ENCODE measurements at places on chromosomes 2 and 18.

DNA sequence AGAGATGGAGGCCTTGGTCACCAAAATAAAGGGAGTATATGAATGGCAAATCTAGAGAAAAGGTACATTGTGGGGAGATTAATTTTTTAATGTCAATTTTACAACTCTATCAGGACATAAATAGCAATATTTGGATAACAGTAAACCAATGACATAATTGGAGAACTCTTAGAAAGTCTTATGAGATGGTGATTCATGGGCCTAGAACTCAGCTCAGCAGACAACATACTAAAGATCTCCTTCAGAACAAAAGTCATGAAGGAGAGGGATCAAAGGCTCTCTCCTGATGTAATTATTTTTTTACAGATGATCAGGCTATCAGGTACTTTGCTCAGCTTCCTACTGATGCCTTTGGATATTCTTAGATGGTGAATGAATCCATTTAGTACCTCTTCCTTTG, 90.0 kb downstream of the CRACDL start:
- DNase-seq: no peak

DNA sequence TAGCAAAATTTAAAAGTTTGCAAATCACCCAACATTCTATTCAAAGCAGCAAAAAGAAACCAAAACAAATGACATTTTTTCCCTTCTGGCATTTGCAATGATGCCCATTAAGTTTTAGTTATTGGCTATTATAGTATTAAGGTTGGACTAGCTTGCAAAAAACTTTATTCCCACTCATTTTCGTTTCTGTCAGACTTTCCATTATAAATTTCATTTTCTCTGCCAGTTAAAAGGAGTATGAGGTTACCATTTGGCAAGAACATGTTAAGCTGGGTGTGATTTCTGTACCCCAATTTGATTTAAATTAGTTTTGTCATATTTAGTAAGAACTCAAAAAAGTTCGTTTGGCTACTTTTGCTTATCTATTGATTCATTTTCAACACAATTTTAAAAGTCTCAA, 187.9 kb downstream of the TCF4 start:
- DNase-seq: no peak

GRCh38 chr18:73479477-73479876, 611.7 kb upstream of the NETO1 start:
- no peak for DNase-seq

GRCh38 chr2:56008661-56009431, 85.3 kb upstream of the EFEMP1 start:
- no peak for DNase-seq

GRCh38 chr2:16615687-16616615, 49.7 kb downstream of the CYRIA start:
- DNase-seq: no peak

- DNase-seq: no peak
Observed at GRCh38 chr2:97654791-97655190, 8.9 kb downstream of the COX5B start.

DNA sequence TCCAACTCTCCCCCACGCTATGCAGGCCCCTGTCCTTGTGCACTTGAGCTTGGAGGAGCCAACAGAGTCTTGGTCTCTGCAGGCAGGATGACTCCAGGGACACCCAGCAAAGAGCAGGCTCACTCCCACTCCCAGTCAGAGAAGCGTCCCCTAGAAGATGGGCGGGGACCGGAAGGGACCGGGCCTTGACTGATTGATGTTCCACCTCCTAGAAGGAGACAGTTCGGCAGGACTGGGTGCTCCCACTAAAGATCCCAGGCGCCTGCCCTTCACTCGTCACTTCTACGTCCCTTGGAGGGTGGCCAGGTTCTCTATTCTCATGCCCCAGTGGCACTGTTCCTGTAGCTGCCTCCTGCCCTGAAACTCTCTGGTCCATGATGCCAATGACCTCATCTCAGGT, 3.2 kb upstream of the SP100 start:
- DNase-seq: no peak

DNA sequence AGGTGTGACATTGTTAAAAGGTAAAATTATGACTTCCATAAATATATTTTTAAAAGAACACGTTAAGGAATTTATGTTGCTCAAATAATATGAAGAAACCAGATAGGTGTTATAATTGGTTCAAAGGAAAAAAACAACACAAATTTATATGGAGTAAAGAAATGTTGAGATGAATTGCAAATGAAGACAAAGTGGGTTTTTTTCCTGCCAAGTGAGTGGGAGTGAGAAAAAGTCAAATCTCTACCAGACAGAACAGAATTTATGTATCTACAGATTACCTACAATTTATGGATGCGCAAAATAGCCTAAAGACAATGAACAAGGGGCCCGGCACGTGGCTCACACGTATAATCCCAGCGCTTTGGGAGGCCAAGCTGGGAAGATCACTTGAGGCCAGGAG, 159.7 kb upstream of the SLC1A4 start:
- DNase-seq: no peak

DNA sequence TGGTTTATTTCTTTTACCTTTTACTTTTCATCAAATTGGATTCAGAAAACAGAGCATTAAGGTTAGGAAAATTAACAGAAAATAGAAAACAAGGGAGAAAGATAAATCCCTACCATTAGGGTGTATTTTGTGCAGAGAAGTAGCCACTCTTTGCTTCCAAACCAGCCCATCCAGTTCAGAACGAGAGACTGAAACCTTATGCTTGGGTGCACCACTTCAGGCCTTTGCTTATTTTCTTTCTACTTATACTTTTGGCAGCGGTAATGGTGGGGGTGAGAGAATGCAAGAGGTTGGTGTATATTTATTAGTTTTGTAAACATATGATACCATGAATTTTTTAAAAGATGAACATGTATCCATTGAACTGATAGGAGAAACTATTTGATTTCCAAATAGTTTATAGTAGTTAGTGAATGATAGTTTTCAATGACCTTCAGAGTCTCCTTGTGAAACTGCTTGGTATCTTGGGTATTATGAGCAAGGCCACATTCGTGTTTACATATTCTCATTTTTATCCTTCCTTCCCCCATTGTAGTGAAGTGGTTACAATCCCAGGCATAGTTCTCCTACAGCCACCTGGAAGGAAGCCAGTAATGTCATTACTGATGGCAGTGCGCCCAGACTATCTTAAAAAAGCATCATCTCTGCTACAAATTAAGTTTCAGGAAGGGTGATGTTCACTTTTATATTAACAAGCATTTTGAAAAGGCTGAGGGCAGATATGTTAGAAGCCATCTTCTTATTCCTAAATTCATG, 60.8 kb downstream of the MFSD6 start:
- no peak for DNase-seq

- DNase-seq: no peak
Observed at GRCh38 chr2:96631804-96632435, 6.2 kb downstream of the KANSL3 start.

DNA sequence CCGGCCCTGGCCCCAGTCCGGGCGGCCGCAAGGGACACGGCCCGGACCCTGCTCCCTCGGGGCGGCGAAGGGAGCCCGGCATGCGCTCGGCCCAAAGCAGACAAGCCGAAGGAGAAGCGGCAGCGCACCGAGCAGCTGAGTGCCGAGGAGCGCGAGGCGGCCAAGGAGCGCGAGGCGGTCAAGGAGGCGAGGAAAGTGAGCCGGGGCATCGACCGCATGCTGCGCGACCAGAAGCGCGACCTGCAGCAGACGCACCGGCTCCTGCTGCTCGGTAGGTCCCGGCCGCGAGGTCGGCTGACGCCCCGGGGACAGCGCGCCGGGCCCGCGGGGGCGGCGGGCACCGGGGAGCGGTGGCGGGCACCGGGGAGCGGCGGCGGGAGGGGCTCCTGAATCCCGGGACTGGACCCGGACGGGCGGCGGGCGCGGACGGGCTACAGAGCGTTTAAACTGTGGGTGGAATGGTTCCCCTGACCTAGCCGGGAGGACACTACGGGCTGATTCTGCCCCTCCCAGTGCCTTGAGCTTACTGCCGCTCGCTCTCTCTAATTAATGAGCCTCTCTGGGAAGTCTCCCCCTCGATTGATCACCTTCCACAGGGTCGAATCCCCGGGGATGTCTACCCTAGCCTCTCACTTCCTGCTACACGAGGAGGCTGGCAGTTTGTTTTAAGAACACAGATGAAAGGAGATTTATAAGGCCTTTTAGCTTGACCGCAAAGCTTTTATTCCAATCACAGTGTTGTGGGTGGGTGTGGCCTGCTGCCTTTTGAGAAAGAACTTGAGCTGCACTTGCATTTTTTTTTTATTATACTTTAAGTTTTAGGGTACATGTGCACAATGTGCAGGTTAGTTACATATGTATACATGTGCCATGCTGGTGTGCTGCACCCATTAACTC, 853 bp downstream of the GNAL start:
- DNase-seq: peak; percentile 6

- DNase-seq: no peak
Observed at GRCh38 chr2:66753660-66754059, 318.7 kb downstream of the MEIS1 start.

GRCh38 chr2:159326569-159327255, 40.2 kb upstream of the WDSUB1 start:
- DNase-seq: no peak

DNA sequence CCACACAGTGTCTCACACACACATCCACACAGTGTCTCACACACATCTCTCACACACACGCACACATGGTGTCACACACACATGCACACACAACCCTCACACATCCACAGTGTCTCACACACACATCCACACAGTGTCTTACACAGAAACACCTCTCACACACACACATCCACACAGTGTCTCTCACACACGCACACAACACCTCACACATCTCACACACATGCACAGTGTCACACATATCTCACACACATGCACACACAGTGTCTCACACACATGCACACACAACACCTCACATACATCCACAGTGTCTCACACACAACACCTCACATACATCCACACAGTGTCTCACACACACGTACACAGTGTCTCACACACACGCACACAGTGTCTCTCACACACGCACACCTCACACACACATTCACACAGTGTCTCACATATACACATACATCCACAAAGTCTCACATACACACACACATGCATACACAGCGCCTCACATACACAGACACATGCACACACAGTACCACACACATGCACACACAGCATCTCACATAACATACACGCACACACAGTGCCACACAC, 473.9 kb upstream of the HS6ST1 start:
- no peak for DNase-seq

DNA sequence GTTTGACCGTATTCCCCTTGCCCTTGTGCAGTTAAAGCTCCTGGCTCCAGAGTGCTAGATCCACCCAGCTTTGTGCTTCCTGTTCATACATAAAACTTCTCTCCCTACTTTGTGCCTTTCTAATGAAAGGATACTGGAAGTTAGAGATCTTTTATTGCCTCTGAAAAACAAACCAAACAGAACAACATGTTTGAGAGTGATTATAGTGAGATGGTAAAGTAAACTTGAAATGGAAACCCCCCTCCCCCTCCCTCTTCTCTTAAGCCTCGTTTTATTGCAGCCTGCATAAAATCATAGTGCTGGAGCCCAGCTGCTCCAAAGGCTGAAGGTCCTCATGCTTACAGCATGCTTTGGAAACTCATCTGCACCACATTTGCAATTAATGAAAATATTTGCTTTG, 125.1 kb downstream of the TANC1 start:
- DNase-seq: no peak

- DNase-seq: no peak
Observed at GRCh38 chr2:49794396-49794795, 640.1 kb upstream of the FSHR start.

- DNase-seq: no peak
Observed at GRCh38 chr2:23505984-23506380, 121.0 kb downstream of the KLHL29 start.

DNA sequence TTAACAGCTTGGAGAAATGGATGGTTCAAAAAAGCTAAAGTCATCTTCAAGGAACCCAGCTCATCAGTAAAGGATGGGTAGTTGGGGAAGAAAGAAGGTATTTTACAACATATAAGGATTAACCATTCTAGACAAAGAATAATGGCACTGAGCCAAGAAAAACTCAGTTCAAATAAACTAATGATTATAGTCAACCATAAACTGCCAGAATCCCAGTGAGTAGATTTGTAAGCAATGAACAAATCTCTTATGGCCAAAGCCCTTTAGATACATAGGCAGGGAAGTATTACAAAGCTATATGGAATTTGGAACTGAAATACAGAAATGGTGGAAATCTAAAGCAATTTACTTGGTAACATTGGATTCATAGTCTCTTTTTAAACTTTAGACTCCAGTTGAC, 92.4 kb upstream of the ZFP36L2 start:
- no peak for DNase-seq

DNA sequence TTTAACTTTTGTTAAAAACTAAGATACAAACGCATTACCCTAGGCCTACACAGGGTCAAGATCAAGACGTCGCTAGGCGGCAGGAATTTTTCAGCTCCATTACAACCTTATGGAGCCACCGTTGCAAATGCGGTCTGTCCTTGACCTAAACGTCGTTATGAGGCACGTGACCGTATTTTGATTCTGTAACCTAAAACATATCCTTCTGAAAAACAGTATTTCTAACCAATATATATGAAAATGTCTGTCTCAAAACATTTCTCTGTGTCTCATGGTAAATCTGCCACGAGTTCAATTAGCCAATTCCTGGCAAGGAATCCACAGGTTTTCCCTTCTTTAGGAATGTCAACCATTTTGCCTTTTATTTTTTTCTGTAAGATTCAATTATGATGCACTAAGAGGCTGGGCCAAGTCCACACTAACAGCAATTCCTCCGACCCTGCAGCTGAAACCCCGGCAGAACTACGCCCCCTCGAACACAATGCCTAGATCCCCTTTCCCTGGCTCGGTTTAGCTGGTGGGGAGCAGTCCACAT, 1.7 kb downstream of the RTN4 start:
- no peak for DNase-seq

GRCh38 chr2:88690591-88691338, 708 bp upstream of the RPIA start:
- peak; percentile 47 for DNase-seq

DNA sequence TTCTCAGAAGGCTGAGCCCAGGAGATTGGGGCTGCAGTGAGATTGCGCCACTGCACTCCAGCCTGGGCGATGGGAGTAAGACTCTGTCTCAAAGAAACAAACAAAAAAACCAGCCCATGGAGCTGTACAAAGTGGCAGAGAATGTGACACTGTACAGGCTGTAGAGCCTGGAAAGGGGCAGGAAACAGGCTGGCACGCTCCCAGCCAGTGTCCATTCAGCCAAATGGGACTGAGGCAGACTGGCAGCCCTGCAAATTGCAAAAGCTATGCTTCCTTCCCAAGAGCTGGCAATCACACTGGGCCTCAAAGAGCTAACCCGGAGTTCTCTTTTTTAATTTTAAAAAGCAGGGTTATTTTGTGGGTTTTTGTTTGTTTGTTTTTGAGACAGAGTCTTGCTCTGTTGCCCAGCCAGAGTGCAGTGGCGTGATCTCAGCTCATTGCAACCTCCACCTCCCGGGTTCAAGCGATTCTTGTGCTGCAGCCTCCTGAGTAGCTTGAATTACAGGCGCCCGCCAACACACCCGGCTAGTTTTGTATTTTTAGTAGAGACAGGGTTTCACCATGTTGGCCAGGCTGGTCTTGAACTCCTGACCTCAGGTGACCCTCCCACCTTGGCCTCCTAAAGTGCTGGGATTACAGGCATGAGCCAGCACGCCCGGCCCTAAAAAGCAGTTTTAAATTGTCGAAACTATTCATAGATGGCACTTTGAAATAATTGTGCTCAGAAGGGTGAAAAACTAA, 42.8 kb downstream of the SCRN3 start:
- DNase-seq: no peak

Measured in stimulated activated CD4-positive, alpha-beta T cell treated with anti-CD3 and anti-CD28 coated beads, Interleukin-12 subunit alpha, Interleukin-12 subunit beta, amount 100 ng/mL, for 4 hours (primary cell).